ENCODE measurements at places on chromosomes 1 and 21.

GRCh38 chr1:35844826-35845225, 37.0 kb downstream of the AGO4 start:
- DNase-seq = no peak

- no peak for DNase-seq
These were observed 20.5 kb downstream of the WNT2B start for GRCh38 chr1:112529301-112529700.

GRCh38 chr1:3372317-3372716, 82.1 kb upstream of the ARHGEF16 start:
- no peak for DNase-seq

DNA sequence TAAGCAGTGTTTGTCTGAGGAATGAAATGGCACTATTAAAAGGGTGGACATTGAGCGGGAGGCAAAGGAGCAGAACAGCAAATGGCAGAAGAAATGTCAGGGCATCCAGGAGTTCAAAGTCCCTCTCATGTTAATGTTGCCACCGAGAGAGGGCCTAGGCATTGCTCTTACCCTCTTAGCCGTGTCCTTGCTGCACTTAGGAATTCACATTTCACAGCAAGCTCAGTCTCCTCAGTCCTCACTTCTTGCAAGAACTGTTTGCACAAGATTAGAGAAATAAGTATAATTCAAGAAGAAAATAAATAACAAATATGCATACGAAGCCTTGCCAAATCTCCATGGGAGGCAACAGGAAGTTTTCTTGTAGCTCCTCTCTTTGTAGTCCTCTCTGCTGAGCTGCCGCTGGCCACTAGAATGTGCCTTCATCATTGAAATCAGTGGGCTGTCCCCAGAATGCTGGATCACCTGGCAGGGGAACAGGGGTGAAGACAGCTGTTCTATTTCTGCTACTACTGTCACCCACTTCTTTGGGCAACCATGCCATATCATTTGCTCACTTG, 205.8 kb downstream of the ZNF326 start:
- DNase-seq = no peak

GRCh38 chr21:42301371-42302075, 13.7 kb downstream of the TFF3 start:
- no peak for DNase-seq

GRCh38 chr1:111738133-111738435, 1.1 kb downstream of the INKA2 start:
- DNase-seq = no peak

- DNase-seq = no peak
These were observed 191.5 kb upstream of the AJAP1 start for GRCh38 chr1:4462831-4463484.

- no peak for DNase-seq
These were observed 564.1 kb upstream of the PLXNA2 start for GRCh38 chr1:208808301-208808700.

DNA sequence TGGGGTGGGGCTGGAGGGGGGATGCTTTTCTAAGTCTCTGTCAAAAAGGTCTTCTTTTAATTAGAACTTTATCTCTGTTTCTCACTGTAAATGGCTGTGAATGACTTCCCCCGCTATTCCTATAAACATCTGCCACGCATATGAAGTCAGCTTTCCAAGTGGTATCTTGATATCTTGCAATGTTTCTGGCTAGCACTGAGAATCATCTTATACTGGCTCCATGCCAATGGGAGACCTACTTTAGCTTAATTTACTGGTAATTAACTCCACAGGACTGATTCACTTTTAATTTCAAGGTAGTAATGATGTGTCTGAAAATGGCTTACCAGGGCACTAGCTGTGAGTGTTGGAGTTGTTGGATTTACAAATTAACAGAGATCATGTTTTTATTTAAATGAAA, 4.3 kb downstream of the GPR88 start:
- no peak for DNase-seq

DNA sequence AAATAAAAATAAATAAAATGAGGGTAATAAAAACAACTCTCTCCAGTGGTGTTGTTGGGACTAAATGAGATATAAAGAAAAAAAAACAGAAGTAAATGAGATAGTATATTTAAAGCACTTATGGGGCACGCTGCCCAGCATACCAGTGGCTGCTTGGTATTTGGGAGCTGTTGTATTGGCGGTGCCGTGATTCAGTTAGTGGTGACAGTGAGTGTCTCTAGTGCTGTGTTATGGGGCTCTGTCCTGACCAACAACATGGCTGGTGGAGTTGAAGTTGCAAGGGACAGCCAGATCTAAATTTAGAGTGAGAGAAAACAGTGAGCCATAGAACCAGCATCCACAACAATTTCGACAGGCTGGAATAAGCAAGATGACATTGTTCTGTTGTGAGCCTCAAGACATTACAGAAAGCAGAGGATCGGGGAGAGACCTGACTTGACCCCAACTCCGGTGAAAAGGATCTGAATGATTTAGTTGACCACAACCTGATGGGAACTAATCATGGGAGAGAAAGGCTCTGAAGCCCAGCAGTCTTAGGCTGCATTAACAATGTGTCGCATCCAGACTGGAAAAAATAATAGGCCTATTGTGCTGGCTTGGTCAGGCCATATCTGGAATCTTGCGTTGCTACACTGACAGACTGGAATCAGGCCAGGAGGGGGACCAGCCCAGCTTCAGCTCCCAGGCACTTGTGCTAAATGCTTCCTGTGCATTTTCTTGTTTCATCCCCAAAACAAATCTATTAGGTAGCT, 2.4 kb upstream of the MFSD2A start:
- DNase-seq = no peak

DNA sequence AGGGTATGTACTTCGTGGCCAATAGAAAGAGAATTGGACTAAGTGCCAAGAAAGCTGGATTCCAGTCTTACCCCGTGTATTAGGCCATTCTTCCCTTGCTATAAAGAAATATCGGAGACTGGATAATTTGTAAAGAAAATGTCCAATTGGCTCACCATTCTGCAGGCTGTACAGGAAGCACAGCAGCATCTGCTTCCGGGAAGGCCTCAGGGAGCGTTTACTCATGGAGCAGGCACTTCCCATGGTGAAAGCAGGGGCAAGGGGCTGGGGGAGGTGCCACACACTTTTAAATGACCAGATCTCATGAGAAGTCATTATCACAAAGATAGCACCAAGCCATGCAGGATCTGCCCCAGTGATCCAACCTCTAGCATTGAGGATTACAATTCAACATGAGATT, 7.8 kb upstream of the AMIGO1 start:
- no peak for DNase-seq

DNA sequence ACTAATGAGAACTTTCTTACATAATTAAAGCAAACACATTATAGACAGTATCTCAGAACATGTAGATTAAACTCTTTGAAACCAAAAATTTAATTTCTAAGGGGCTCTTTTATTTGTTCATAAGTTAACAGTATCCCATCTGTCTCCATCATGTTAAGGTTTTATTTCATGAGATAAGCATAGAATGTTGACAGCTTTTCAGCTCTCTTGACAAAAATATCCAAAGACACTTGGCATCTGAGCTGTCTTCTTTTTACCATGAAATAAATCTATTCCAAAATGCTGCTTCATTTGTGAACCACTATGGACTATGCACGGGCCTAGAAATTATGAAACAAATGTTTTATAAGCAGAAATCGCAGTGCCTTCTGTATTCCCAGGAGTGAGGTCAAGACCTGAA, 45.2 kb downstream of the SCYL3 start:
- no peak for DNase-seq

- DNase-seq = no peak
These were observed 29.3 kb downstream of the IQGAP3 start for GRCh38 chr1:156543066-156543465.

GRCh38 chr1:219773775-219774174, 154.6 kb downstream of the SLC30A10 start:
- DNase-seq = no peak

GRCh38 chr1:17404820-17405219, 32.8 kb downstream of the PADI6 start:
- no peak for DNase-seq

DNA sequence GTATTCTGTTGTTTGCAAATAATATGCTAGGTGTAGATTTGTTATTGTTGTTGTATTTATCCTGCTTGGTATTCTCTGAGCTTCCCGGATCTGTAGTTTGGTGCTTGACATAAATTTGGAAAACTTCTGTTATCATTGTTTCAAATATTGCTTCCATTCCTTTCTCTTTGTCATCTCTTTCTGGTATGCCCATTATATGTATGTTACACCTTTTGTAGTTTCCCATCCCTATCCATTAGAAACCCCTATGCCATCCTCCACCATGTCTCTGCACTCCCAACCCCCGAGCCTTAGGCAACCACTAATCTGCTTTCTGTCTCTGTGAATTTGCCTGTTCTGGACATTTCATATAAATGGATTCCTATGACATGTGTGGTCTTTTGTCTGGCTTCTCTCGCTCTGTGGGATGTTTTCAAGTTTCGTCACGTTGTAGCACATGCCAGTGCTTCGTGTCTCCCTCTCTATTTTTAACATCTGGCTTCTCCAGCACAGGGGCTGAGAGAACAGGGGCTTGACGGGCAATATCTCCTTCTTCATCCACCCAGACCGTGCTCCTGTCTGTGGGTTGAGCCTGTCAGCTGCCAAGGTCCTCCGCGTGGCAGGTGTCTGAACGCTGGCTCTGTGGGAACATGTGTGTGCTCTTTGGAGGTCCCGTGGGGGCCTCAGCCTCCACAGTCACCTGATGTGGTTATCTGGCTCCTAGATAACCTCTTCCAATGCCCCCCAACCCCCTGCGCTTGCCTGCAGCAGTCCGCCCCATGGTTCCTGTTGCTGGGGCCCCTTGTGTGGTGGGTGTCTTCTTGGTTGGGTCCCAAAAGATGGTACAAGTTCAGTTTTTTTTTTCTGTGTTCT, 32.8 kb upstream of the MAN1C1 start:
- DNase-seq = no peak

GRCh38 chr1:226739696-226740065, 599 bp upstream of the ITPKB start:
- no peak for DNase-seq

- DNase-seq = no peak
These were observed 351.0 kb downstream of the PDE4B start for GRCh38 chr1:66143651-66144050.

GRCh38 chr21:43623588-43623987, 35.7 kb downstream of the HSF2BP start:
- DNase-seq = no peak

DNA sequence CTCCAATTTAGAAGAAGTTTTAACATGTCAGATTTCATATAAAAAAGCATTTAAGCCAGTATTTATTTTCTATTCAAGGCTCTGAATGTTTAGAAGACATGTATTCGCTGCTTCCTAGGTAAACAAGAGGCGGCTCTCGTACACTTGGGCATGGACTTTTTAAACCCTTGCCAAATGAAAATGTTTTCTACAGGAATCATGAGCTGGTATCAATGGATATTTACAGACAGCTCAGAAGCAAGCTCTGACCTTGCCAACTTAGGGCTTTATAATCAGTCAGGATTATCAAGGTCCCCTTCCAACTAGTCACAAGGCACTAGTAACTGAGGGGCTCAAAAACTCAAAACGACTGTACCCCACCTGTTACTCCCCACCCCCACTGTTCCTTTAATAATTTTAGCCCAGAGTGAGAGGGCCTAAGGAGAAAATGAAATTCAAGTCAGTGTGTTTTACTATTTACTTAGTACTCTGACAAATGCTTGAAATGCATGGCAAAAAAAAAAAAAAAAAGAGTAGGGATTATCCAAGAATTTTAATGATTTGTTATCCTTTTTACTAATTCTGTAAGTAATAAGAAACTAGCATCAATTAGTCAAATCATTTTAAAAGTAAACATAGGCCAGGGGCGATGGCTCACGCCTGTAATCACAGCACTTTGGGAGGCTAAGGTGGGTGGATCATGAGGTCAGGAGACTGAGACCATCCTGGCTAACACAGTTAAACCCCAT, 12.4 kb downstream of the CLSTN1 start:
- no peak for DNase-seq

DNA sequence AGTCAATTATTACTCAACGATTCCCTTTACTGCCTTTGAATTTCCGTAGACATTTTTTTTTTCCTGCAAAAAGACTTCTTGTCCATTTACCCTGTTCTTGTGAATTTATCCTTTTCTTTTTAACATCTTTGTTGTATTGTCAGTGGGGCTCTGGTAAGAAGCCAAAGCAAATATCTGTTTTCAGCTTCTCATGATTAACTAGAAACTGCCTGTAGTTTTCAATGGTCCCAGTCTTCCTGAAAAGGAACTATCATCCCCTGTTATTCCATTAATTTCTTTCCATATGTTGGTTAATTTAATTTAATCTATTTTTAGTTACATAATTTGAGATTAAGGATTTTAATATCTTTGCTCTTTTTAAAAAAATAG, 28.0 kb downstream of the SH3BGR start:
- DNase-seq = no peak

- no peak for DNase-seq
These were observed 3.1 kb downstream of the NUAK2 start for GRCh38 chr1:205318231-205318991.

DNA sequence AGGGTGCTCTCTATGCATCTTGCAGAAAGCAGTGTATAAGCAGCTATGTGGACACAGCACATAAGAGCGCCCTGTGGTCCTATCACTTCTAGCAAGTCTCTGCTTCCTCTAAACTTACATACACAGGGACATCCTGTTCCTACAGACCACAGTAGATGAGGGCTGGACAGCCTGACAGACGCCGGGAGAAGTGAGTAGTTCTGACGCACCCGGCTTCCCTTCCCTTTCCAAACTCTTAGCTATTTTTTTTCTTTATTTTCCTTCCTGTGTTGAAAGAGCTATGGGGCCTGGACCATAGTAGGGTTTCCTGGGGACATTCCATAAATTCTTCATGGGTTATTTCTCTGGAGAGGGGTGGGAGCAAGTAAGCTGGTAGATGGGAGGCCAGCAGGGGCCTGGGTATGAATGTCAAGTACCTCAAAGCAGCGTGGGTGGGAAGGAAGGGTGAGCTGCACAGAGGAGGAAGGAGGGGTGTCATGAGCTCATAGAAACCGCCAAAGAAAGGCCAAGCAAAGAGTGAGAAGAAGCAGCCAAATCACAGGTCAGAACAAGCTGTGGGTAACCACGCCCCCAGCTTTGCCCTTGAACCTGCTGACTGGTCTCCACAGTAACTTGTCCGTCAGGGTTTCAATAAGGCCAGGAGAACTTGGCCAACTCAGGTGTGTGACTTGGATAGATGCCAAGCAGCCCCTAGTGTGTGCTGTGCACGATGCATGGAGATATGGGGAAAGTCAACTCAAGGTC, 36.6 kb downstream of the PLXNA2 start:
- DNase-seq = no peak

DNA sequence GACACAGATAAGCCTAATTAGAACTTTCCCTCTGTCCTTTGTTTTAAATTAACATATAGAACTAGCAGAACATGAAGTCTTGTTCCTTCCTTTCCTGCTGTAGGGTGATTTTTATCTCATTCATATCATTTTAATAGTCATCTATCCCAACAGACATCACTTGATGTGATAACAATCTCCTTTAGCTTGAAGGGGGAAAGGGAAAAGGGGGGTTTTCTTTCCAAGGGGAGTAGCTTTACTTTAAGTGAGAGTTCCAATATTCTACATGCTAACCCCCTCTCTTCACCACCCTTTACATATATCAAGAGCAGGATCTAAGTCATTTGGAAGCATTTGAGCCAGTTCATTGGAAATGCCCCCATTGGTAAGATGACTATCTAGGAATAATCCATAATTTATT, 241.9 kb downstream of the HHIPL2 start:
- DNase-seq = no peak

All from HCT116 (cell line).